ENCODE measurements at places on chromosomes 13 and 19.

- no peak for DNase-seq
These were observed 630 bp downstream of the SPPL2B start for GRCh38 chr19:2329149-2329478.

DNA sequence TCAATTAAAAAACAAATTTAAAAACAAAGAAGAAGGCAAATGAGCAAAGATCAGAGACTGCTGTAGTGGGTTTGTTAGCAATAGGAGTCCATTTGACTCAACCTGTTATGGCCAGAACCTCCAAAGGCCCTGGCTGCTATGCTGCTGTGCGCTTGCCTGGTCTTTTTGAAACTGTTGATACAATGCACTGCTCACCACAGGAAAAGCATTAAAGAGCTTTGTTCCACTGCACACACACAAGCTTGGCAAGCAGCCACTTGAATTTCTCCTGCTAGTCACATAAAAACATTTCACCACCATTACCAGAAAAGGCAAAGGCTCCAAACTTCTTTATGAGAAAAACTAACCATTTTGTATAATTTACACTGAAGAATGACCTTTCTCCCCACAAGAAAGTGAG lies 132.2 kb downstream of the FREM2 start:
- DNase-seq = no peak

DNA sequence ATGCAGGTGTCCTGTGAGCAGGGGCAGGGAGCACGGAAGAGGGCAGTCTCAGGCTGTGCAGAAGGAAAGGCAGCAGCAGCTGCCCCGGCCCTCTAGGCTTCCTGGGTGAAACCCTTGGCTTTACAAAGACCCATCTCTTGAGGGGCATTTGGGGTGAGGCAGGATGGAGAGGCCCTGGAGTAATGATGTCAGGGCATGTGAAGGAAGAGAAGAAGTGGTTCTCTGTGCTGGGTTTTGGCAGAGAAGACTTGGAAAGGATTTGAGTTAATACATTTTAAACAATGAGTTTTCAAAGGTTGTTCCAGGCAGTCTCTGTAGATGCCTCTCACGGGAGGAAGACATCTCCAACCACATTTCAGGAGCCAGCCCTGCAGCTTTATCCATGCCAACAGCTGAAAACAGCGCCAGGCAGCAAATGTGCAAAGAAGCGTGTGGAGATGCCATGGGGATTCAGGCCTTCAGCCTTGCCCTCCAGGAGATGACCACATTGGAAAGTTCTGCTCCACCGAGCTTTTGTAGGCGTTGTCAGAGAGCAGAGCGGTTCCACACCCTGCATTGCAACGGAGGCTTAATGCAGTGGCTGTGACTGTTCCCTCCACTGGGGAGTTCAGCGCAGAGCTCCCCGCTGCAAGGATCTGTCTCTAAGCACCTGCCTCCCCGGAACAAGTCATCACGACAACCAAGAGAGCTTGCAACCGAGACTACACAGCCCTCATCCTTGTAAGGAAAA lies 322.8 kb downstream of the UQCRFS1 start:
- DNase-seq = no peak

- DNase-seq = no peak
These were observed 7.9 kb upstream of the ZIM3 start for GRCh38 chr19:57152921-57153320.
